Chondrocyte (in vitro differentiated cells): ENCODE measurements at places on chromosomes 12 and 14. TPM values are rescaled to one million over a fixed set of nuclear protein-coding genes. Genes with fewer than 3 reads are reported as not detected.

FITM1 gene
- 0.27 TPM in 1 of 3 replicates, not detected in the others for total RNA-seq

DNA sequence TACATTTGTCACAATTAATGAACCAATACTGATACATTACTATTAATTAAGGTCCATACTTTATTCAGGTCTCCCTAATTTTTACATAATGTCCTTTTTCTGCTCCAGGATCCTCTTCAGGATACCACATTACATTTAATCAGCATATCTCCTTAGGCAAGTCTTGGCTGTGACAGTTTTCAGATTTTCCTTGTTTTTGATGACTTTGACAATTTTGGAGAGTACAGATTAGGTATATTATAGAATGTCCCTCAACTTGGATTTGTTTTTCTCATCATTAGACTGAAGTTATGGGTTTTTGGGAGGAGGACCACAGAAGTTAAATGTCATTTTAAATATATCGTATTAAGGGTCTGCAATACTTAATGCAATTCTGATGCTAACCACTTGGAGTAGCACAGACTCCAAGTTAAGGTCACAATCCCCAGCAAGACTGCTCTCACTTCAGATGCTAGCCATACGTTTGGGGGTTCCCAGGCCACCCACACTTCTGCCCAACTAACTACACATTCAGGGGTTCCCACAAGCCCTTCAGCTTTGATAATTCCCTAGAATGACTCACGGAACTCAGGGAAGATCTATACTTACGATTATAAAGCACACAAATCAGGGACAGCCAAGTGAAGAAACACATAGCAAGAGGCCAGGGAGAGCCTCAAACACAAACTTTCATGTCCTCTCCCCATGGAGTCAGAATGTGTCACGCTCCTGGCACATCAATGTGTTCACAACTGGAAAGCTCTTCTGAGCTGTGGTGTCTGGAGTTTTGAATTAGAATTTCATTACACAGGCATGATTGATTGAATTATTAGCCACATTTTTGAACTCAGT is 17.0 kb upstream of the NUBPL start:
- no peak for DNase-seq

GRCh38 chr14:72516936-72517700 is 376.8 kb downstream of the DPF3 start:
- no peak for DNase-seq

GYS2 gene
- not detected in 3 replicates for total RNA-seq

DNA sequence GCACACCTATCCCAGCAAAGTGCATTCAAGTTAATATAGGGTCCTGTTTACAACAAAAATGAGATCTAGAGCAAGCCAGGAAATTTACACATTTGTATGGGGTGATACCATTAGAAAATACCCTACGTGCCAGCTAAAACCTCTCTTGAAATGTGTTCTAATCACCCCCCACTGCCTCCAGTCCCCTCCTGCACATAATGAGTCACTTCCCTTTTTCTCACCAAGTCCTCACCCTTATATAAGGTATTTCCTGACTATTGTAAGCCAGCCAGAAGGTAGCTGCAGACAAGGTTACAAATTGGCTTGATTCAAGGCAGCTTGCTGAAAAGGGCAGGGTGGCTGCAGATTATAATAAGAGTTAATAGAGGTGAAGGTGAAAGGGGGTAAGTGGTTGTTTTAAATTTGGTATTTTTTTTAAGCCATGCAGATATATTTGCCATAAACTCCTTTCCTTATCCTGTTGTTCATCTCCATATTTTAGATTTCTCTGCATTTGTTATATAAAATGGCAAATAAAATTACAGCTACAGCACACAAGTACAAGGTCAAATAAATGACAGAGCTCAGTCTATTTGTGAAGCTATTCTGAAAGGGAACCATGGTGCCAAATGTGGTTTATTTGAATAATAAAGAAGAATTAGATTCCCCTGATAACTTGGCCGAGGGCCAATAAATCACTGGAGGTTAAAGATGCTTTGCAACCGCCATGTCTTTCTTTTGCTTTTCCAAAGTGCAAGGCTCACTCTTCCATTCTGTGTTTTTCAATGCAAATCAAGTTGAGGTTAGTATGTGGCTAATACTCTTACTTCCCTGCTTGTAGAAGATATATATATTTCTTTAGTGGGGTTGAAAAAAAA is 385.9 kb downstream of the EGLN3 start:
- DNase-seq = no peak

DNA sequence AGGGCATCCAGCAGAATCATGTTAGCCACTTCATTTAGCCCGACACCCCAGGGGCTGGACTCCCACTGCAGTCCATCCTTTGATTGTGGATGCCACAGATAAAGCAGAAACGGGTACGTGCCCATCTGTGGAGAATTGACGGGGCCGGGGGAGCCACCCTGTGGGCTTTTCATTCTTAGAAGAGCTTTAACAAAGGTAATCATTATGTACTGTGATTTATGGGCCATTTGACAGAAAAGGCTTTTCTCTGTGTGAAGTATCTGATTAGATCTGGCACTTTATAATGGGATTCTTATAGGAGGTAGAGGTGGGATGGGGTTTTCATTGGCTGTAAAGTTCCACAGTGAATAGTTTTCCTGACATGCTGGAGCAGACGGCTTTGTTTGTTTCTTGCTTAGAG is 40.4 kb downstream of the AACS start:
- no peak for DNase-seq

GRCh38 chr12:96749999-96750398 is 157.1 kb upstream of the NEDD1 start:
- DNase-seq = no peak

NYNRIN gene
- 20.0 to 32.1 TPM (median 21.0 TPM) in 3 replicates for total RNA-seq

GRCh38 chr14:37588667-37588955 is 6.4 kb downstream of the FOXA1 start:
- DNase-seq = no peak

DNA sequence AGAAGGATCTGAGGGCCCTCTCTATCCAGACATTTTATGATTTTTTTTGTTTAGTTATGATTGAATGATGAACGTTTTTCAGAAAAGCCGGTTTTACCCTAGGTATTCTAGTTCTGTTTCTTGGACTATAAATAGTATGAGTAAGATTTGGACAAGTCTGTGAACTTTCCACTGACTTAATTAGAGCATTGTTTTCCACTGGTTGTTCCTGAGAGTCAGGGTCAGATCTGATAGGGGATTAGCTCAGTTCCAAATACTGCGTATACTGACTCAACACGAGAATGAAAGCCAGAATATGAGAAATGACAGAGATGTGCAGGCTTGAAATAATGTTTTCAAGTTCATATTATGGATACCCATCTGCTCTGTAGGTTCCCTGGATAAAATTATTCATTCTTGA is 361.6 kb downstream of the AEBP2 start:
- DNase-seq = no peak

DNA sequence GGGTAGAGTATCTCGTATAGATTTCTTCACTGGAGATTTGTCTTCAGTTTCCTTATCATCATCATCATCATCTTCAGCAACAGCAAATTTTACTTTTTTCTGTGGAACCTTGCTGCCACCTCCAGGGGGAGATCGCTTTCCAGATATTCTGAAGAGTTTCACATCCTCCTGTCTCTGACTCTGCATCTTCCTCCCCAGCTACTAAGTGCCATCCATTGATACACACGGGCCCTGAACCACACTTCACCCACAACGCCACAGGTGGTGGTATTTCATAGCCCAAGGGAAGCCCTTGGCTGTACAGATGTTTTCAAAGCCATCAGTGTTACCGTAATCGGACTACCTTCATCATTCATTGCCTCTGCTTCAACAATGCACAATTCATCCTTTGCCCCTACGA is 82.2 kb downstream of the PPP2R5C start:
- no peak for DNase-seq

DNA sequence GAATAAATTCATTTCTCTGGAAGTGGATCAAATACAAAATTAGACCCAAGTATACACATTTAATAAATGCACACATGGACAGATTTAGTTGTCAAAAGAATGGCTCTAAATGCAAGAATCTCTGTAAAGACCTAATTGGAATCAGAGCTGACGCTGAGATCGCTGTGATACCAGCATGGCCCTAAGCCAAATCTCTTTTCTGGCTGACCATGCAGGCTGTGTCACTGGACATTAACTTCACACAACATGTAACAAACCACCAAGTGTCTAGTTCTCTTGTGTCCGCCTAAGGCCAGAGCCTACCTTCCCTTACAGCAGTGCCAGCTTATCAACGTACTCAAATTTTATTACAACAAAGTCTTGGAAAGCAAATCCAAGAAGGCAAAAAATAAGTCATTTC is 127.5 kb downstream of the MED13L start:
- no peak for DNase-seq

DNA sequence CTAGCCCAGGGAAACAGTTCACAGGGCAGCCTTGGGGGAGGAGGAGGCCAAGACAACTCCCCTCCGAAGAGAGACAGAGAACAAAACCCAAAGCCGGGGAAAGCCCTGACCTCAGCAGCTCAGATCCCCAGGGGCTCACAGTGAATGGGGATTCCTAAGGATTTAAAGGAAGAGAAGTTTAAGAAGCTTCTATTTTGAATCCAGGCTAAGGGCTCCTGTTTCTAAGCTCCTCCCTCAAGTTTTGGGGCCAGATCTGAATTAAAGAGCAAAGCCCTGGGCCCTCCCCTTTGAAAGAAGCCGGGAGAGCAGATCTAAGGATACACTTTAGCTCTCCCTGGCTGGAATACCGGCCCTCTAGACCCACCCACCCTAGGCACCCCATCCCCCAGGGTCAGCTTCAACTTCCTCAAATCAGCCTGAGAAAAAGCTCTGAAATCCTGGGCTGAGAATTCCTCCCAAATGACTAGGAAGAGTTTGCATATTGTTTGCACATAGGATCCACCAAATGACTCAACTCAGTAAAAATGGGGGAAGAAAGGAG is 3.9 kb downstream of the KDM2B start:
- DNase-seq = no peak

OR10G2 gene
- total RNA-seq = not detected in 3 replicates

- peak; percentile 92 for DNase-seq
These were observed 52.9 kb downstream of the ANO6 start for GRCh38 chr12:45268672-45269411.

GRCh38 chr14:104363891-104364760 is 215.4 kb upstream of the C14orf180 start:
- DNase-seq = peak; percentile 67

DNA sequence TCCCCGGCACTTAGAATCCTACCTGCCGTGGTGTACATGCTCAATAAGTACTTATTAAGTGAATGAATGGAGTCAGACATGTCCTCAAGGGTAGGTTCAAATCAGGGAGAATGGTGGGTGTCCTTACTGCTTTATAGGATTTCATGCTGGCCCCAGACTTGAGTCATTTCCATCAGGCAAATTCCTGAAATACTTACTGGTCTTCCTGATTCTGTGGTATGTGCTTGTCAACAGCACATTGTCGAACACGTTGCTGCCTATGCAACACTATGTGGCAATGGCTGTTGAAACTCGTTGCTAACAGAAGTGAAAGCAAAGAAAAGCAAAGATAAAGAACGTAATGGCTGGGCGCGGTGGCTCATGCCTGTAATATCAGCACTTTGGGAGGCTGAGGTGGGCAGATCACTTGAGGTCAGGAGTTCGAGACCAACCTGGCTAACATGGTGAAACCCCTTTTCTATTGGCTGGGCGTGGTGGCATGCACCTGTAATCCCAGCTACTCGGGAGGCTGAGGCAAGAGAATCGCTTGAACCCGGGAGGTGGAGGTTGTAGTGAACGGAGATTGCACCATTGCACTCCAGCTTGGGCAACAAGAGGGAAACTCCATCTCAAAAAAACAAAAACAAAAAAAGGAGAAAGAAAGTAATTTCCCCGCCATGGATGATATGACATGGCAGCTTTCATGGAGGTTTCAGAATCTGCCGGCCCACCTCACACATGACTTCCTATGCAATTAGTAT is 214.9 kb downstream of the ZFP36L1 start:
- no peak for DNase-seq

- DNase-seq = no peak
These were observed 159.4 kb downstream of the TSPAN9 start for GRCh38 chr12:3236345-3237187.

GRCh38 chr12:128823216-128823915 is 392 bp downstream of the SLC15A4 start:
- DNase-seq = no peak

DNA sequence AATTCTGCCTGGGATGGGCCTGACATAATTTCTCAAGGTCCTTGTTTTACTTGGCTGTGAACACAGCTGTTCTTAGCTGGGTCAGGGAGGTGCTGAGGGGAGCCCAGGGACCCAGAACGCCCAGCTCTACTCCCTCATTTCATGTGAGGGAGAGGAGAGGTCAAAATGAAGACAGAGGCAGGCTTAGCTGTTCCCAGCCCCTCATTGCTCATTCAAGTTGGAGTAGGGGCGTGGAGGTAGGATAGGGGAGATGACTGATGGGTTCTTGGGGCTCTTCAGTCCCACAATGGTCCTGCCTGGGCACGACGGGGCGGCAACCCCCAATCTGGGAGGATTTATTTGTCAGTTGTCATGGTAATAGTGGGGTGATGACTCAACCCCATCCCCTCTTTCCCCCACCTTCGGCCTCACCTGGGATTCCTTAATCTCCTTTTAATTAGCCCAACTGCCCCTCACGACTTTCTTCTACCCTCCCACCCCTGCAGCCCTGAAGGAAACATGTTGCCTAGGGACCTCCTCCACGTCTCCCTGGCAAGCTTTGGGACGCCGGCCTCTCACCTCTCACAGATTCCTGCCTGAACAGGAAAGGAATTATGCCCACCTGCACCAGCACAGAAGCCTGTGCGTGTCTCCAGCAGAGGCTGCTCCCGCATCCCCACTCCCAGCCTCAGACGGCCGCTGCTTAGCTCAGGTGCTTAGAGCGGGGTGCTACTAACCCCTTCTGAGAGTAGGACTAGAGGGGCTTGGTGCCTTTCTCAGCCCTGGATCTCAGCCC is 10.2 kb downstream of the SPRYD3 start:
- DNase-seq = peak; percentile 84

DNA sequence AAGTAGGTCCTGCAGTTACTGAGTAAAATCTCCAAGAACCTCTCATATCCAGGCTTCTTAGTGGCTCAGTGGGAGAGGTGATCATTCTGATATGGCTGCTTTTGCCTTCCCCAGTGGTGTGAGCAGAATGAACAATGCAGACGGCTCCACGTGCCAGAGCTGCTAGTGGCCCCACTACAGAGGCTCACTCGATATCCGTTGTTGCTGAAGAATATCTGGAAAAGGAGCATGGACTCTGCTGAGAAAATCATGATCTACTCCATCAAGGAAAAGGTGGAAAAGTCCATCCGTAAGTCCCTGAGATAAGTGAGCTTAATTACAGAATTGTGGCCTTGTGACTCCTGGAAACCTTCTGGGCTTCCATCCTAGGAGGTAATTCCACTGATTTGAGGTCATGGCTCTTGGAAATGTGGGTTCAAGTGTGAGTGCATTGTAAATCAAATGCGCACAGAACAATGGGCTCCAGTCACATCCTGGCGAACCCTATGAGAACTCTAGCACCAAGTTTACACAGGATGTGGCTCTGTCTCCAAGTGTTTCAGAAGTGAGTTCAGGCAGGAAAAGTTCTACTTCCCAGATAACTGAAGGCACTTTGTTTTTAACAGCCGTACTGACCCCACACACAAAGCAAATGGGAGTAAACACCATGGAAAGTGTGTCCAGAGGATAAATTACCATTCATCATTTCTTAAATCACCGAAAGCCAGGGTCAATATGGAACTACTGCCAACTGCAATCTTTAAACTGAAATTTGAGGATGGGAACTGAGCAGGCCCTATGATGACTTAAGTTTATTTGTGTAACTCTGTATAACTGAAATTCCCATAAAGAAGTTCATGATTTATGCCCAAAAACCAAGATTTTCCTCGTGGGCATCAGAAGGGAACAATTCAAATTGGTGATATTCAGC is 51.4 kb downstream of the PLEKHG7 start:
- no peak for DNase-seq

PTPRO gene
- total RNA-seq = 3.0 to 3.9 TPM (median 3.1 TPM) in 3 replicates

- DNase-seq = no peak
These were observed 12.0 kb downstream of the ADSS1 start for GRCh38 chr14:104735830-104736642.

GRCh38 chr14:102554821-102555819 is 37.3 kb upstream of the RCOR1 start:
- DNase-seq = no peak

PROX2 gene
- not detected in 3 replicates for total RNA-seq
